ENCODE measurements at places on chromosomes 6 and 20.

GRCh38 chr6:164195942-164196281 is 781.4 kb downstream of the QKI start:
- DNase-seq = no peak

DNA sequence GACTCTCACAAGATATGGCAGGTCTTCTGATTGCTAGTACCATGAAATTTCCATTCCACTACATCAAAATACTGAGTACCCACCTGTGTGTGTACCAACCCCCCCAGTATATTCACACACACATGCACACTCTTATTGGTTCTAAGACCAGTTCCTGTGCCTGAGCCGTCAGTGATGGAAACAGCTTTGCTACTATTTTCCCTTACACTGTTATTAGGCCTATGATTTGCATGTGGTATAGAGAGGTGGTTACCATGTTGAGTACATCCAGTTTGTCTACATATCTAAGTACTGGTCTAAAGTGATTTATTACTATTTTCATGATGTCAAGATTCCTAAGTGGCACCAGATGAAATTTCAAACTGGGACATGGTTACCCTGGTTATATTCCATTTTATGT is 459.9 kb downstream of the BCKDHB start:
- no peak for DNase-seq

DNA sequence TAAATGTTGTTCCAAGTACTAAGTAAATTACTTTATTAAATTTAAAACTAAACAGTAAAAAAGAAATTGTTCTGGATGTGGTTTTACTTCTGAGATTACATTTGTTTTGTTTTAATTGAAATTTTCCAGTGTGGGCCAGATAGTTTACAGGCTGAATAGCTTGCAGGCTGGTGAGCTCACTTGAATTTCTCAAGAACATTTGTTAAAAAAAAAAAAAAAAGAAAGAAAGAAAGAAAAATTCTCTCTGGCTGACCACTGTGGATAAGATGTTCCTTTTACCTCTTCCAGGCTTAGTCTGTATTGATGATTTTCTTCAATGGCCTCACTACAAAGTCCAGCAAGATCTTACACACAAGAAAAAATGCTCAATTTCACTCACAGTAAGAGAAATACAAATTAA is 85.4 kb downstream of the PLCG1 start:
- DNase-seq = no peak

DNA sequence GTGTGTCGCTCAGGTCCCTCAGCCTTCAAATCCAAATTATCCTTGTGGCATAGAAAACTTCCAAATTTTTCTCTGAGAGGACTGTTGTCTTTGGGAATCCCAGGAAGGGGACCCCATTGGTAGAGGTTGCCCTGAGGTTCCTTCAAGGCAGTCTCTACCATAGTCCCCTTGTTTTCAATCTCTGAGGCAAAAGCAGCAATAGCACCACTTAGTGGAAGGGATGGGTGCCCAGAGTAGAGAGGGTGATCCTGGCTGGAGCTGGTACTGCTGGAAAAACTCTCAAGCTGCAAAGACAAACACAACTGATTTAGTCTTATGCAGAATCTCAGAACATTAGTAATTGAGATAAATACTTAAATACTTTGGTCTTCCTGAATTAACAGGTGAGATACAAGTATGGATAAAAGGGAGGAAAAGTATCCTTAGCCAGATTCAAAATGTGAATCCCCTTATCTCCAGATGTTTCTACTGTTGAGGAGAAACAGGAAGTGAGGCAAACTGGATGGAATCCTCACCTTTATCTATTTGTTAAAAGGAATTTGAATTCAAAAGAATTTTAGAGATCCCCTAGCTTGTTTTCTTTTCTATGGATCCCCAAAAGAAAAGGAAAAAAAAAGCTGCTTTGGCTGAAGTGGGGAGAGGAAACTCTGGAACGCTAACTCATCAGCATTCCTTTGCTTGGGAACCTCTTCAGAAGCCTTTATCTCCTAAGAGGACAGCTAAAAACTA is 13.4 kb downstream of the ZNF318 start:
- no peak for DNase-seq

- no peak for DNase-seq
These were observed 120.7 kb upstream of the PMEPA1 start for GRCh38 chr20:57830515-57830895.

DNA sequence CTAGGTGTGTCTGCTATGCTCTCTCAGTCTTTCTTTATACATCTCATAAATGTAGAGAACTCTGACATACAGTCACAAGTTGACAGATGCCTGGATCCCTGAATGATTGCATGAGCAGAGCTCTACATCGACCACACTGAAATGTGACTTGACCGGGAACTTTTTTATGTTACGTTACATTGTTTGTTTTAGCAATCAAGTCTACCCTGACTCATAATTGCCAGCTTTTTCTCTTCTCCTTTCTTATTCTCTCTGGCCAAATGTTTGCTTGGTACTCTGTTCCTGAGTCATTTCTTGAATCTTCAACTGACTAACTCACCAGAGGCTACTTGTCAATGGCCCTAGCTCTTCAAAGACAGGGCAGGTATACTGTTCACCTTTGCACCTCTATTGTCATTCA is 213.6 kb upstream of the DTNBP1 start:
- DNase-seq = peak; percentile 26

GRCh38 chr6:36676141-36677058 is 2.1 kb upstream of the CDKN1A start:
- no peak for DNase-seq

DNA sequence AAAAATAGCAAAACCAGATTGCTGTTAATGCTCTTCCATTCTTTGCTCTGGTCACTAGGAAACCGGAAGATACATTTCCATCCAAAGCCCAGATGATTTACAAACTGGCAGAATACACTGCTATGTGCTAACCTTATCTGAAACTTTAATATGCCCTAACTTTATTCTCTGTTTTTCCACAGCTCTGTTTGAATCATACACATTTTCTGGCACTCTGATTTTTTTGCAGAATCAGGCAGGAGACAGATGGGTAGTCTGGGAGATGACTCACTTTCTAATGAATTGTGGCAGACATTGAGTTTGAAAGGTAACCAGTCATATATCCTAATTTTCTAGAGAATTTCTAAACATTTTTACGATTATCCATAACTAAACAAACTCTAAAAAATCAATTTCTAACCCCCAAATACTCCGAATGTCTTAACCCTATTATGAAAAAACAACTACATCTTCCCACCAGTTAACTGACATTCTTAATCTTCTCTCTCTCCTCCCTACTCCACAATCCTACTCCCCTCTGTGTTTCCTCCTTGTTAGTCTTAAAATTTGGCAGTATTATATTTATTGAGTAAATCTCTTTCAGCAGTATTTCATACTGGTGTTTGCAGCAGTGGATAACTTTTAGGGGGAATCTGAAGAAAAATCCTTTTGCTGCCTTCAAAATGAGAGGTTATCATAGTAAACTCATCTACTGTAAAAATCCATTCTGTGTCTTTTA is 63.5 kb downstream of the MAN1A1 start:
- DNase-seq = no peak

- no peak for DNase-seq
These were observed 823 bp downstream of the NHLRC1 start for GRCh38 chr6:18121580-18122127.

DNA sequence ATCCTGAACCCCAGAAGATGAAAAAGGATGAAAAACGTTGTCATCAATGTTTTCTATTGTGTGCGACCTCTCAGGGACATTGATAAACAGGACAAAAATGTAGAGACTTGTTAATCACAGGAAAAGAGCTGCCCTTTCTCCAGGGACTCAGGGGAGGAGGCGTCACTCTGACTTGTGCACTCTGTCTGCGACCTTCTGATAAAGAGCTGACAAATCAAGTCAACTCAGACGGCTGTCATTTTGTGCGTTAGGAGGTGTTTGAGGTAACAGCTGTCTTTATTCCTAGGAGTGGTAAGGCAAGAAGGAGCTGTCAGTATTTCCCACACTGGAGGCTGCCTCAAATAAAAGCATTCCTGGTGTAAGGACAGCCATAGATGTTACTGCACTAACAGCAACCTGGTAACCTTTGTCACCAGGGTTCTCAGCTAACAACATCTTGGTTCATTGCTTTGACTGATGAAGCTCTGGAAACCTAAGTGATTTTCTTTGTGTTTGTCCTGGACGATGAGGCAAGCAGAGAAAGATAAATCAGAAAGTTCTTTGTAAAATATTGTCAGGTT is 38.6 kb upstream of the NXT1 start:
- no peak for DNase-seq

DNA sequence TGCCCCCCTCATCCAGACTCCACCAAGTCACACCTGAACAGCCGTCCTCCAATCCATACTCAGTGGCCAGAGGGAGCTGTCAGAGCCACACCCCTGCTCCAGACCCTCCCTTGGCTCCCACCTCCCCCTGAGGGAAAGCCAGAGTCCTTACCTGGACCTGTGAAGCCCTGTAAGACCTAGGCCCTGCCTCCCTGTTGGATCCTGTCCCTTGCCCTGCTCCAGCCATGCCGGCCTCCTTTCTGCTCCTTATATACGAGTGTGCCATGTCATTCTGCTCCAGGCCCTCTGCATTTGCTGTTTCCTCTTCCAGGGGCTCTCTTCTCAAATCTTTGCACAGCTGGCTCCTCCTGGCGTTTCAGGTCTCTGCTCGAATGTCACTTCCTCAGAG is 100.3 kb upstream of the MYL9 start:
- DNase-seq = no peak

DNA sequence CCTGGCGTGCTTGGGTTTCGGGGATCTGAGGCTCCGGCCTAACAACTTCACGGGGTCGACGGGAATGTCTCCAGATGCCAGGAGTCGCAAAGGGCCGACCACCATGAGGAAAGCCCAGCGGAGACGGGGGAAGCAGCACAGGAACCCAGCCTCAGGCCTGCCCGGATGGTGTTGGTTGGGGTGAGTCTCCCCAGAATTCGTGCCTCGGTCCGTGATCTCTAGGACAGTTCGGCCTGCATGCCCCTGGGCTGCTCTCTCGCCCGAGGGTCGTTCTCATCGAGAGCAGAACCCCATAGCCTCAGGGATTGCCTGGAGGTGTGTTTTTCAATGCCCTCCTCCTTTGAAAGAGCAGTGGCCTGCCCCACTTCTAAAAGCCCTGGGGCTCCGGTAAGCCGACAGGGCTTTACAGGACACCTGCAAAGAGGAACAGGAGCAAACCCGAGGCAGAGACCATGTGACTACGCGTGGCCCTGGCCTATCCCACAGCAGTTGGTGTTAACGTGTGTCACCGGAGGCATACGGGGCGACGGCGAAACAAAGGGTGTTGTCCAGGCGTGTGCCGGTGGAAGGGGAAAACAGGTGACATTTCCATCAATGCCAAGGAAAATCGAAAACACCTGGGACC is 973.1 kb upstream of the DEFB115 start:
- no peak for DNase-seq

DNA sequence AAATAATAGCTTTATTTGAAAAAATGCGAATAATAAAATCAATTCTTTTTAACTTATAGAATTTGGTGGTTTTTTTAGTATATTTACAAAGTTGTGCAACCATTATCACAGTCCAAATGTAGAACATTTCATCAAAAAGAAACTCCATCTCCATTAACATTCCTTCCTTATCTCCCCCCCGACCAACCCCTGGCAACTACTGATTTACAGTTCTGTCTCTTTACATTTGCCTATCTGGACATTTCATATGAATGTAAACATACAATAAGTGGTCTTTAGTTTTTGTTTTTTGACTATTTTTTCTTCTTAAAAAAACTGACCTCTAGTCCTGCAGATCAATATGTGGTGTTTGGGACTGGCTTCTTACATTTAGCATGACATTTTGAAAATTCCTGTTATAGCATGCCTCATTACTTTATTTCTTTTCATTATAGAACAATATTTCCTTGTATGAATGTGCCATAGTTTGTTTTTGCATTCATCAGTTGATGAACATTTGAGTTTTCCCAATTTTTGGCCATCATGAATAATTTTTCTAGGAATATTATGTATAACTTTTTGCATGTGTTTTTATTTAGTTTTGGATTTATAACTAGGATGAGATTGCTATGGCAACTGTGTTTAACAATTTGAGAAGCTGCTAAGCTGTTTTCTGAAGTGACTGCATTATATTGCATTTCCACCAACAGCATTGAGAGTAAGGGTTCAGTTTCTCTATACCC is 344.7 kb downstream of the NKAIN2 start:
- DNase-seq = no peak

DNA sequence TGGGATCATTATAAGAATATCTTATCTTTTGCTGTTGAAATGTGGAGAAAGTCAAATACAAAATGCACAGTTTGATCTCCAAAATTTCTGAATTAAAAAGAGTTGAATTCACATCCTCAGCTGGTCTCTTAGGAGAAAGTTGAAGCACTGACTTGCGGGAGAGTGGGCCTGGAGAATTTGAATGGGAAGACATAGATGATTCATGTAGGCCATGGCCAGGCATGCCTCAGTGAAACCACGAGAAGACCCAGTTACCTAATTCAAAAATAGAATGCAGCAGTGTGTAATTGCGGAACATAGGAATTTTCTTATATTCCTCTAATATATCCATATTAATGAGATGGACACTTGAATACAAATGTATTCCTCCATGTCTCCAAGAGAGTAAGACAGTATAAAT is 53.0 kb upstream of the DTNBP1 start:
- DNase-seq = no peak

DNA sequence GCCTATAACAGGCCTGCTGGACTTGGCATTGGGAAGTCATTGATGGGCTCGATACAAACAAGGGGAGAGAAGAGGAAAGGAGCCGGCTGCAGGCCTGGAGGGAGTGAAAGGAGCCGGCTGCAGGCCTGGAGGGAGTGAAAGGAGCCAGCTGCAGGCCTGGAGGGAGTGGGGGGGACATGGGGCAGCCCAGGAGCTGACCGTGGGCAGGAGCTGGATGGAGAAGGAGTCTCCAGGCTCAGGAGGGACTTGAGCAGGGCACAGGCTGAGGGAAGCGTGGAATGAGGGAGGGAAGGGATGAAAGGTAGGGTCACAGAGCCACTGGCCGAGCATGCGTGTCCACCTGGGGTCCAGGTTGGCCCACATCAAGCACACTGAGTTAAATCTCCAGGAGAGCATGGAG is 32.0 kb downstream of the RPP40 start:
- no peak for DNase-seq

DNA sequence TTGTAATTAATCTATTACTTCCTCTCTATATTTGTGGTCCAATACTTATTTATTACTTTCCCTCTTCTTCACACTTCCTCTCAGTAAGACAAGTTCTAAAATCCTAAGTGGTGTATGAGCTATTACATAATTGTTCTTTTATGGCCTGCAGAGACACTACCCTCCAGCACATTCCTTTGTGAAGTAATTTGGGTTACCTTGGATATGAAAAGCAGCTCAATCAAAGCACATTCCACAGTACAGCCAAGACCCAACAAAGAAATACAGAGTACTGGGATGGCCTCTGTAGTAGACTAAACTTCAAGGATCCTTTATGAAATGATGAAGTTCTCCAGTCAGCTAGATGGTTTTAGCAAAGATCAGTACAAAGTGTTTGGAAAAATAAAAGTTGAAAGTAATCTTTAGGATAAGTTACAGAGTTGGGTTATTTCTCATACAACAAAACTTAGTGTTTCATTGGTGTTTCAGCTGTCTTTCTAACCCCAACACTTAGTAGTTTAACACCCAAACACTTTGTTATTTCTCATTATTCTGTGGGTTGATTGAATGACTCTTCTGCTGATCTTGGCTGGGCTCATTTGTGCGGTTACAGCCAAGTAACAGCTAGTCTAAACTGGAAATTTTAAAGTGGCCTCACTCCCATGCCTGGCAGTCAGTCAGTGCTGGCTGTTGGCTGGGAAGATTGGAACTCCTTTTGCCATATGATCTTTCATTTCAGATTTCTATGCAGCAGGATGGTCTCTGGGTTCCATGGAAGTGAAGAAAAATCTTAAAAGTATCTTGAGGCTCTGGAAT is 161.5 kb upstream of the POU3F2 start:
- DNase-seq = no peak
